GM19239 (cell line): ENCODE measurements at places on chromosomes 1 and 21.

GRCh38 chr1:246527402-246528088 lies 20.5 kb upstream of the SMYD3 start:
- DNase-seq = peak; percentile 14

GRCh38 chr1:226778657-226779058 lies 39.6 kb upstream of the ITPKB start:
- DNase-seq = no peak

DNA sequence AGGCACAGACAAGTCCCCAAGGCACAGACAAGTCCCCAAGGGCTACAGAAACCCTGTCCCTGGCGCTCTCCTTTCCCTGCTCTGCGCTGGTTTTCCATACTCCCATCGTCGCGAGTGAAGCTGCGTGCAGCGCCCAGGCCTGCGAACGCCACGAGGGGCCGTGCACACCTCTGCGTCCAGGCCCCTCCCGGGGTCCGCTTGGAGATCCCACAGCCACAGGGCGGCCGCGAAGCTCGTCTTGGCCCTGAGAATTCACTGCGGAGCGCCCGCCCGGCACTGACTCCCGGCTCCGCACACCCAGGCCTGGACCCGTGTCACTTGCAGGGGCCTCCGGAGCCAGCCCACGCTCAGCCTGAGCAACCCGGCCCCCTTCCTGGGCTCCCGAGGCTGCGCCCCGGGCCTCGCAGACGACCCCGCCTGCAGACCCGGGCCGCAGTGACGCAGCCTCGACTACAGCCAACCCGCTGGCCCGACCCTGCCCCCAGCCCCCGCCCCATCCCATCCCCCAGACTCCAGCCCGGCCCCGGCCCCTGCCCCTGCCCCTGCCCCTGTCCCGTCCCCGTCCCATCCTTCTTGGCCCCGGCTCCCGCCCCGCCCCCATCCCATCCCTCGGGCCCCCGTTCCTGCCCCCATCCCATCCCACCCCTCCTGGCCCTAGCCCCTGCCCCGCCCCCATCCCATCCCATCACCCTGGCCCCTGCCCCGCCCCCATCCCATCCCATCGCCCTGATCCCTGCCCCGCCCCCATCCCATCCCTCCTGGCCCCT lies 841 bp downstream of the POFUT2 start:
- DNase-seq = no peak

- DNase-seq = no peak
Observed at GRCh38 chr1:6330410-6330911, 63.1 kb downstream of the ACOT7 start.

- no peak for DNase-seq
Observed at GRCh38 chr1:74767490-74767889, 34.5 kb downstream of the TYW3 start.

DNA sequence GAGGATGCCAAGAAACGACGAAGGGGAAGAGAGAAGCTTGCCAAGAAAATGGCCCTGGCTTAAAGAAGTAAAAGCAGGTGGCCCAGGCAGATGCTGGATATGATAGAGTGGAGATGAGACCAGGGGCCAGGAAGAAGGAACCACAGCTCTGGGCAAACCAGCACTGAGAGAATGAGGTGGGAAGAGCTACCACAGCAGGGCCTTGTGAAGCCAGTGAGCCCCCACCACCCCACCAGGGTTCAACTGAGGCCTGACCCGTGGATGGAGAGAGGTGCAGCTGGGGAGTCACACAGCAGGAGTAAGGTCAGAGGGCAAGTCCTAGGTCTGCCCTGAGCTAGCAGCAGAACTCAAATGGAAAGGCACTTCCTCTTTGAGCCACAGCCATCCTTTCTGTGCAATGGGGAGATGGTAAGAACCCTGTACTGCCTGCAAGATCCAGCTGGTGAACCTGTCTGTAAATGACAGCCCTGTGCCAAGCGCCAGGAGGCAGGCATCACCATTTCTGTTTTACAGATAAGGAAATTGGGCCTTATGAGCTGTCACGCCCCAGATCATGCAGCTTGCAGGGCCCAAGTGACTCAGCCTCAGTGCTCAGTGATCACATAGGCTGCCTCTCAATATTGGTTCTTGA lies 8.5 kb downstream of the SH3BGRL3 start:
- no peak for DNase-seq

DNA sequence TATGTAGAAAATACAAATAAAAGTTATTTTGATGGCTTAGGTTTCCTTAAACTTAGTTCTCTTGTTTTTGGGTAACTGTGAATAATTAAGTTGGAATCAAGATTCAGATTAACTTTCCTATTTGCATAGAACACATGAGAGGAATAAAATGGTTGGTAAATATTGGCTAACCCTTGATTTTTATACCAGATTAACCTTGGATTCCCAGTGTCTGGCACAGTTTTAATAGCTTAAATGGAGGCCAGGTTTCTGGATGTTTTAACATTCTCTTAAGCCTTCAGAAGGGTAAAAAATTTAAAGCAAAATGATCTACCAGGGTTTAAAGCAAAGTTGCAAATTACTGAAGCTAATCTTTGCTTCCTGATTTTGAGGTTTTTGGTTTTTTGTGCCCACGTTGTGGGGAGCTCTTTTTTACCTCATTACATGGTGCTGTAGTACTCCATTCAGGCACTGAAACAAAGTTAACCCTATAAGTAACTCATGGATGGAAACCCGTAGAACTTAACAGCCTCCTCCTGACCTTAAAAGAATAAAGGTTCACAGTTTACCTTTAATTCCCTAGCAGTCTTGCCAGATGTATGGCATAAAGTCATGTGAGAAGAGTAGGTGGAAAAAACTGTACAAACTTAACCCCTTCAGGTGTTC lies 8.4 kb upstream of the SPATA1 start:
- no peak for DNase-seq

GRCh38 chr1:61460191-61460590 lies 264.8 kb downstream of the TM2D1 start:
- DNase-seq = no peak

GRCh38 chr21:20259031-20259867 lies 739.0 kb upstream of the NCAM2 start:
- DNase-seq = no peak

- no peak for DNase-seq
Observed at GRCh38 chr1:34844252-34844634, 15.3 kb downstream of the SMIM12 start.

DNA sequence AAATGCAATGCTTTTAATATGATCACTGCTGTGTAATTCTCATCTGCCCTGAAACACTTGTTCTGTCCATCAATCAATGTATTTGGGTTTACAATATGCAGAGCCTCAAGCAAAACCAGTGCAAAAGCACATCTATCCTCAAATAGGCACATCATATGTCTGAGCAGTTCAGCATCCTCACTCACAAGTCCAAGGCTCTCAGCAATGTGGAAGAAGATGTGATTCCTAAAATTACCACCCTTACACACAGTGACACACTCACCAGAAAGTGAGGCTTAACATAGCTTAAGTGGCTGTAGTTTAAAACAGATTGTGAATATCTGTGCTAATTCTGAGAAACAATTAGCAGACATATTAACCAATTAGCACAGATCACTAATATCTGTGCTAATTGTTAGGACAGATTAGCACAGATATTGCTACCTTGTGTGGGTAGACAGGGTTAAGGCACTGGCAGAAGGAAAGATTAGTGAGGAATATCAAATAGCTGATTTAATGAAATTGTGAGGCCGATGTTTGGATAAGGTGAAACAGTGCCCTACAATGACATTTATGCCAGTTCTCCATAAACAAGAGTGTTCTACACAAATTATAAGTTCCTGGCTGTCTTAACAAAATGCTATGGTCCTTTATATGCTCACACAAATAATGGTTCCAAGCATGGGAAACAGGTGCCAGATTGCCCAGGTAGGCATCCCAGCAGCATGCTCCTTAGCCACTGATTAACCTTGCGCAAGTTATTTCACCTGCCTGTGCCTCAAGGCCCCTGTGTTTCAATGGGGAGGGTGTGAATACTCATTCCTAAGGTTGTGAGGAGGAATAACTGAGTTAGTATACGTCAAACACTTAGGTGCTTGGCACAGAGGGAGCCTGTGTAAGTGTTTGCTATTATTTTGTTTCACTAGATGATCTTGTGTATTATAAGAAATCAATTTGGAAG lies 41.7 kb downstream of the MRPL39 start:
- DNase-seq = no peak

DNA sequence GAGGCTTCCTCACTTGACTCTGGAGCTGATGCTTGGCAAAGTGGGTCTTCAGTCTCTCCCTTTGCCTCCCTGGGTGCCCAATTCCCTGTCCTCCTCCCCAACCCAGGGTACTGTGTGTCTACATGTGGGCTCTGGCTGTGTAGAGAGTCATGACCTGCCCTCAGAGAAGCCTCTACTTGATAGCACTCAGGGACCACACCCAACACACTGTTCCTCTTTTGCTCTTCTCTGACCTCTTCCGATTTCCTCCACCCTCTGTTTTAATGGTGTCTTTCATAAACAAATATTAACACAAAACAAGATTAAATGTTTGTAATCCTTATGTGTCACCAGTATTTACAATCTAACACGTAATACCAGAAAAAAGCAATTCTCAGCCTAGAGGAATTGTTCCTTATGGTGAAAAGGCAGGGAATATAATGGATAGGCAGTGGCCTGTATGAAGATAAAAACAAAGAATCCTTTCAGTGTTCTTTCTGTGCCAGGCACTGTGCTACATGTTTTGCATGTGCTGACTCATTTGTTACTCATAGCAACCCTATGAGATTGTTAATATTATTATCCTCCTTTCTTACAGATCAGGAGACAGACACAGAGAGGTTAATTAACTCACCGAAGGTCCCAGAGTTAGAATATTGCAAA lies 58.2 kb downstream of the HSD3B1 start:
- no peak for DNase-seq

GRCh38 chr1:116559304-116559761 lies 11.5 kb downstream of the CD58 start:
- no peak for DNase-seq

GRCh38 chr1:115184951-115185331 lies 95.6 kb upstream of the TSPAN2 start:
- no peak for DNase-seq
